Naive thymus-derived CD8-positive, alpha-beta T cell (primary cell): ENCODE measurements at places on chromosomes 6 and 20. TPM values are rescaled to one million over a fixed set of nuclear protein-coding genes. Genes with fewer than 3 reads are reported as not detected.

- DNase-seq = no peak
Observed at GRCh38 chr6:141848029-141848890, 284.5 kb upstream of the GJE1 start.

Gene FYN
- 317 TPM for polyA plus RNA-seq

DNA sequence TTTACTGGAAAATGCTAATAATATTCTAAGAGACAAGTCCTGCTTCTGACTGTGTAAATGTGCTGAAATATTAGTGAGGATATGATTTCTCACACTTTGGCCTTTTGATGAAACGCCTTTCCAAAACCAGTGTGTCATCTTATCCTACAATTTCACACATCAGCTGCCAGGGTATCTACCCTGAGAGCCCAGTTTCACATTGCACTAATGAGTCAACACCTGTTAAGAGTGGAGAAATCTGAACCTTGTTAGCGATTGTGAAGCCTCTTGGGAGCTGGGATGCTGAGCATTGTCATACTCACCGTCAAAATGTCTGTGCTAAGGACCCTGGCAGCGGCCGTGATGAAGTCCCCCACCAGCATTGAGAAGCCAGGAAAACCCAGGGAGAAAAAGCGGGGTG, 166.0 kb downstream of the RALGAPA2 start:
- DNase-seq = no peak

Gene TSBP1
- polyA plus RNA-seq = not detected

Gene KCNK5
- polyA plus RNA-seq = not detected

Gene NPBWR2
- polyA plus RNA-seq = not detected

DNA sequence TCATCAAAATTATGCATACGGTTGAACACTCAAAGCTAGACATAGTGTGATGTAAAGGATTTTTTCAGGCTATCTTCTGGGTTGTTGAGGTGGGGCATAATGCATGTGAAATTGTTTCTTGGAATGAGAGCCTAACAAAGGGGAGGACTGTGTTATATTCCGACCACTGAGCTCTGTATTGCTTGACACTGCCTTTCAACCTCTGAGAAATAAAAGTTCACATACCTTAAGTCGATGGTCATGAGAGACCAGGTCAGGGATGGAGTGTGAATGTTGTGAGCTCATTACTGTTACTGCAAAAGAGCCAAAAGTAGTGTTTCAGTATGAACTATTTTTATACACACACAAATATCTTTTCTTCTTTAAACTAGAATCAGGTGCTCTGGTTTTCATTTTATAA, 5.0 kb downstream of the PFDN4 start:
- DNase-seq = no peak

Gene SLC17A2
- not detected for polyA plus RNA-seq

DNA sequence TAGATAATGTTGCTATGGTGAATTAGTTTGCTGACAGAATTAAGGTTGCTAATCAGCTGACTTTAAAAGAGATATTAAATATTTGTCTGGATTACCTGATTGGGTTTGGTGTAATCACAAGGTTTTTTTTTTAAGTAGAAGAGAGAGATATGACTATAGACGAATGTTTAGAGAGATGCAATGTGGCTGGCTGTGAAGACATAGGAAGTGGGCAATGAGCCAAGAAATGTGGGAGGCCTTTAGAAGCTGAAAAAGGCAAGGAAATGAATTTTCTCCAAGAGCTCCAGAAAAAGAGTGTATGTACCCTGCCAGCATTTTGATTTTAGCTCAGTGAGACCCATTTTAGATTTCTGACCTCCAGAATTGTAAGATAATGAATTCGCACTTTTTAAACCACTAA, 598.3 kb downstream of the PKHD1 start:
- DNase-seq = no peak

DNA sequence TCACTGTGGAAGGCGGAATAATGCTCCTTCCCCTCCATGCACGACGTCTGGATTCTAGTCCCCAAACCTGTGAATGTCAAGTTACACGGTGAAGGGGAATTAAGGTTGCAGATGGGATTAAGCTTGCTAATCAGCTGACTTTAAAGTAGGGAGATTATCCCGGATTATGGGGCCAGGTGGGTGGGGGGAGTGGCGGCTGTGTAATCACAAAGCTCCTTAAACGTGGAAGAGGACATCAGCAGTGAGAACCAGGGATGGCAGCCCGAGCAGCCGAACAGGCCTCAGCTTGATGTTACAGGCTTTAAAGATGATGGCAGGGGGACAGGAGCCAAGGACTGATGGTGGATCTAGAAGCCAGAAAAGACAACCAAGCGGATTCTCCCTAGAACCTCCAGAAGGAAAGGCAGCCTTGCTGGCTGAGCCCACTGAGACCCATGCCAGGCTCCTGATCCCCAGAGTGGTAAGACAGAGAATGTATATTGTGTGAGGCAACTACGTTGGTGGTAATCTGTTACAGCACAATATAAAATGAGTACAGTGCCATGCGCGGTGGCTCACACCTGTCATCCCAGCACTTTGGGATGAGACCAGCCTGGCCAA, 117.5 kb downstream of the SCML4 start:
- no peak for DNase-seq

Gene CCN6
- polyA plus RNA-seq = 0.09 TPM

Gene KCNS1
- not detected for polyA plus RNA-seq

DNA sequence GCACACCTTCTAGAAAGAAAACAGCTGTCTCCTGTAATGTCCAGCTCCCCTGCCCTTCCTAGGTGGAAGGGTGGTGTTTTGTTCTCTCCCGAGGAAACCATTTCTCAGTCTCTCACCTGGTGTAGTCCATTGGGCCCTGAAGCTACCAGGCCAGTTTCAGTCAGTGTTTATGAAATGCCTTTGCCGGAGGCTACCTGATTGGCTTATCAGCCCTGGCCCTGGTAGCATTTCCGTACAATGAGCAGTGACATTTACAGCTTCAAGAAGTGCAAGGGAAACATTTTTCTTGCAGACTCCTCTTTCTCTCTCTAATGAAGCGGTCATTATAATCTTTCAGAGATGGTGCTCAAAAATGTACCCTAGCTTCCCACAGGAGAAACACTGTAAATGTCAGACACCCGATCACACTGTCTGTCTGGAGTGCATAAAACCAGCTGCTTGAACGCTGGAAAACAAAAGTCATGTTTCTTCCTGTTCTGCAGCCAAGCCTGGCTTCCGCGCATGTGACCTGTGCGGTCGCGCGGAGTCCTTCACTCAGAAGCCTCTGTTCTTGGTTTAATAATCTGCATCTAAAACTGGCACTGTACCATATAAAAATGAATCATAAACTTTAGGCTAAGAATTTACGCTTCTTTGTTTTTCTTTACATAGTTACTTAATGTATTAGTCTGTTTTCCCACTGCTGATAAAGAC, 28.4 kb upstream of the SAYSD1 start:
- no peak for DNase-seq

DNA sequence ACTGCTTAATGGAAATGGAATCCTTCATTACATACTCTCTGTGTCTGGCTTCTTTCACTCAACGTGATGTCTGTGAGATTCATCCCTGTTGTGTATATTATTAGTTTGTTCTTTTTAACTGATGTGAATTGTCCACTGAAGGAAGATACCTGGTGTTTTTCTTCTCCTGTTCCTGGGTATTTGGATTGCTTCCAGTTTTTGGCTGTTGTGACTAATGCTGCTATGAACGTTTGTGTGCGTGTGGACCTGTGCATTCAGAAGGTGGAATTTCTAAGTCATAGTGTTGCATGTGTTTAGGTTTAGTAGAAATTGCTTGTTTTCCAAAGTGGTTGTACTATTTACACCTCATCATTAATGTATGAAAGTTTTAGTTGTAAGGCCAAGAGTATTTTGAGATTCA, 3.8 kb downstream of the TULP4 start:
- DNase-seq = no peak

Gene PACSIN1
- polyA plus RNA-seq = 0.07 TPM

GRCh38 chr6:26271668-26272024, 93.4 kb upstream of the BTN3A2 start:
- no peak for DNase-seq

DNA sequence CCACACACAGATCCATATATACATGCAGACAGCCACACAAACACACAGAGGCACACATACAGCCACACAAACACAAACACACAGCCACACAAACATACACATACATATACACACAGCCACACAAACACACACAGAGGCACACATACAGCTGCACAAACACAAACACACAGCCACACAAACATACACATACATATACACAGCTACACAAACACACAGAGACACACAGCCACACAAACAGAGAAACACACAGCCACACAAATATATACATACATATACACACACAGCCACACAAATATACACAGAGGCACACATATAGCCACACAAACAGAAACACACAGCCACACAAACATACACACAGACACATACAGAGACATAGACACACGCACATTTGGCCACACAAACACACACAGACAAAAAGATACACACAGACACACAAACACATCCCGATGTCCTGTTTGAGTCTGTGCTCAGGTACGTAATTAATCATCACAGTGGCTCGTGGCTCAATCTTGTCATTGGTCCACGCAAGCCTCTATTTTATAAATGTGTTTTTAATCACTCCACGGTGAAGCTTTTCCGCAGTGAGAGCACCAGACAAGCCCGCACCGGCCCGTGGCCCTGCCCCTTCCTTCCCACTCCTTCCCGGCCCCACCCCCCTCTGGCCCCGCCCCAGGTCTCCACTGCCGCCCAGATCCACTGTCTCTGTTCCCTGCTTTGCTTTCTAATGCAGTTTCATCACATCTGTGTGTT, 135.3 kb downstream of the CDH4 start:
- DNase-seq = no peak

Gene CDSN
- polyA plus RNA-seq = not detected

Gene UNC5CL
- not detected for polyA plus RNA-seq

Gene SYCP2
- polyA plus RNA-seq = 1.2 TPM

Gene CAGE1
- not detected for polyA plus RNA-seq

Gene SPDEF
- not detected for polyA plus RNA-seq

Gene SYCP2L
- not detected for polyA plus RNA-seq

DNA sequence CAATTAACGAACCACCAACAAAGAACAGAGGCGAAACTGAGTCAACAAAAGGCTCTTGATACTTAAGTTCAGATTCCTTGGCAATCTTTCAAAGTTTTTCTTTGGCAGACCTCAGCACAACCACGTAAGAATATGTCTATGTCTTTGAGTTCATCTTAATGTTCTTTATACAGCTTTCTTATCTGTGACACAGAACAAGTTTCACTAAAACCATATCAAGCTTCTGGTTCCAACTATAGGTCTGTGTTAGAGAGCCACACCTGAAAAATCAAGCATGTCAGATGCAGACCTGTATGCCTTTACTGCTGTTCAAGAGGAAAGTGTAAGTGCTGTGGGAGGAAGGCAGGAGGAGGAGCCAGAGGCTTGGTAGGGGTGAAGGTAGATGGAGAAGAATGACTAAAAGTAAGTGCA, 271.3 kb downstream of the KHDC1L start:
- no peak for DNase-seq

DNA sequence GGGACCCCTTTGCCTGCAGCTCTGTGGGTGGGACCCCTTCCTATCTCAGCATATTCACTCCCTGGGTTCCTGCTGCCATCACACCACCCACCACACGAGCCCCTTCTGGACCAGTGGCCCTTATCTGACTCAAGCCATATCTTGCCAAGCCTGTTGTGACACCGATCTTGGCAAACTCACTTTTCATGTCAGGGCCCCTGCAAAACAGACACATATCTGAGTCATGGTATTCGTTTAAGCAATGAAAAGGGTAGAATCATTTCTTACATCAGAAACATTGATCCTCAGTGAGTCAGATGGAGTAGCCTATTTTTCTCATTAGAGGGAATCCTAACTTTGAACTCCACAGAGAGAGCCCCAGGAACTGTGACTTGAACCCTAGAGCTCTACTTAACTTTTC, 10.6 kb downstream of the RAET1E start:
- DNase-seq = no peak

Gene BPIFA3
- polyA plus RNA-seq = not detected

GRCh38 chr20:1944345-1945091, 49.3 kb downstream of the SIRPA start:
- no peak for DNase-seq

Gene PROKR2
- polyA plus RNA-seq = not detected

GRCh38 chr6:90393232-90393884, 96.7 kb upstream of the BACH2 start:
- peak; percentile 69 for DNase-seq

DNA sequence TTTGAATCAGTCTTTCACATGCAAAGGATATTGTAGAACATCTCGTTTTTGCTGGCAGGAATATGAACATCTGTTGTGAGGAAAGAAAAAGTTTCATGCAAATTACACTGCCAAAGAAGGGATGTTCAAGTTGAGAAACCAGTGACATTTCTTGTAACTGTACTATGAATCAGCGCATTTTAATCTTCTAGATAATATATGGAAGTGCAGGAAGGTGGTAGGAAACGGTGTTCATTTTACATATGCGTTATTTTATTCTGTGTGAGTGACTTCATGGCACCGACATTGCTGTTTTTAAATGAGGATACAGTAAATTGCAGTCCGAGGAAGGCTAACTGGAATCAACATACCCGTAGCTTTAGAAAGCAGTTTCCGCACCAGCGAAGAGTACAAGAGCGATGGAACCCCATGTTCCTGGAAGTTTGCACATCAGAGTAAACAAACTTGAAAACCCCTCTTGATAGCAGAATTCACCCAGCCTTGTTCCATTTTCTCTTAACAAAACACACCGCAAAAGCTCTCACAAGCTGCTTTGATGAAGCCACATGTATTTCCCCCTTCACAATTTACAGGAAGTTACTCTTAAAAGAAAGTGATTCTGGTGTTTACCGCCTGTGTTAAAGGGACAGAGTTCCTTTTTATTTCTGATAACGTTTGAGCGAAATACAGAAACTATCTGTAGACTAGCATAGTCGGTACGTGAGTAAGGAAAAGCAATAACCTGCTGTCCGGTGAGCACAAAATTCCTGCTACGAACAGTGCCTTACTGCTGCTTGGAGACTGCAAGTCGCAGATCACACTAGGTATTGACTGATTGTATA, 11.5 kb downstream of the PRDM1 start:
- no peak for DNase-seq

DNA sequence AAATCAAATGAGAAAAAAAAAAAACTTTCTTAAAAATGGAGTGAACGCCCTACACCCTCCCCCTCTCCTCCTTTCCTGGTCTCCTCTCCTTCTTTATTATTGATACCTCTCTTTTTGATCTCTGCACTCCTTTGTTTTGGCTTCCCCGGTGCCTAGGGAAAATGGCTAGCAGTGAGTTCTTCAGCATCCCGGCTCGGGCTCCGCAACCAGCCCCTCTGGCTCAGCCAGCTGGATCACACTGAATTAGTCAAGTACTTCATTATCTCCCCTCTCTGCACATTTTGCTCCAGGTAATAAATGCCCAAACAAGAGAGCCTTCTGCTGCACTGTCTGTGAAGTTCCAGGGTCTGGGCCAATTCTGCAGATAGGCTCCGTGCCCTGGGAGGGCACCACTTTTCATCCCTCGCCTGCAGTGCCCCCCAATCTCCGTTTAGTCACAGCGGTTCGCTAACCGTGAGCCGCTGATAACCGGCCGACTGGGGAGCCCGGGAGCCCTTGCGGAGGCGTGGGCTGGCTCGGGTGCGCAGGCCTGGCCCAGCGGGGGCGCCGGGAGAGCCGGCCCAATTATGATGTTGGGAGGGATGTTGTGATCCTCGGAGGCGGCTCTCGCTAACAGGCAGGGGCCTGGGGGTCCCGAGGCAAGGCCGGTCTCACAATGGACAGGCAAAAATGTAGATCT, 301.9 kb downstream of the TFAP2A start:
- no peak for DNase-seq

Gene RBPJL
- not detected for polyA plus RNA-seq

Gene IPCEF1
- polyA plus RNA-seq = 80.9 TPM

GRCh38 chr6:164695896-164696295, 613.5 kb downstream of the C6orf118 start:
- DNase-seq = no peak

Gene ATP6V1G2
- 0.56 TPM for polyA plus RNA-seq

- DNase-seq = peak; percentile 50
Observed at GRCh38 chr6:28586962-28587745, 61.5 kb downstream of the GPX5 start.

GRCh38 chr20:41998539-41999341, 380.6 kb upstream of the CHD6 start:
- DNase-seq = no peak
